Effector CD8-positive, alpha-beta T cell (primary cell): ENCODE measurements at places on chromosomes 1 and 21.

DNA sequence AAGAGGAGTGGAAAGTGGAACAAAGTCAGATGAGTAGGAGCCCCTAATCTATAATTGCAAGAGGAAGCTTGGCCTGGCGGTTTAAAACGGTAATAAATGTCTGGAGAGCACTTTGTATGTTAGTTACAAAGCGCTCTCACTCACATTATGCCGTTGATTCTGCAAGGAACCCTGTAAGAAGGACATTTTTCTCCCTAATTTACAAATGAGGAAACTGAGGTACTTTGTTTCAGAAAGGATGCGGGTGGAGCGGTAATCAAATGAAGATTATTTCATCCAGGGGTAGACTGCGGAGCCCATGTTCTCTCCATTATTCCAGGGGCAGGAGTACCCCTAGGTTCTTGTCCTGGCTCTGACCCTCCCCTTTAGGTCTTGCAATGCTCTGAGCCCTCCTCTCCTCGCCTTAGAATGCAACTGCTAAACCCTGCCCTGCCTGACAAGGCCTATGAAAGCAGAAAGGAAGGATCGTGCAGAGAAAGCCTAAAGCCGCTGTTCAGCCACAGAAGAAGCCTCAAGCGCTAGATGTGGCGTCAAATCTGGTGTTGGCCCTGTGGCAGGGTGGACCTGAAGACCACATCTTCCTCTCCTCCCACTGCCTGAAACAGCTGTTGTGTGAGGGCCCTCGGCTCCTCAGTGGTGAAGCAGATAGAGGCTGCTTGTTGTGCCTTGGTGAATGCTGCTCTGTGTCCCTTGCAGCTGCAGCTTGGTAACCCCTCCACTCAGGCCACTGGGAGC is 588 bp upstream of the PACC1 start:
- DNase-seq: no peak

GRCh38 chr1:116759636-116760035 is 5.4 kb downstream of the CD2 start:
- no peak for DNase-seq

- no peak for DNase-seq
These were observed 184.0 kb upstream of the C1orf87 start for GRCh38 chr1:60257531-60257930.

DNA sequence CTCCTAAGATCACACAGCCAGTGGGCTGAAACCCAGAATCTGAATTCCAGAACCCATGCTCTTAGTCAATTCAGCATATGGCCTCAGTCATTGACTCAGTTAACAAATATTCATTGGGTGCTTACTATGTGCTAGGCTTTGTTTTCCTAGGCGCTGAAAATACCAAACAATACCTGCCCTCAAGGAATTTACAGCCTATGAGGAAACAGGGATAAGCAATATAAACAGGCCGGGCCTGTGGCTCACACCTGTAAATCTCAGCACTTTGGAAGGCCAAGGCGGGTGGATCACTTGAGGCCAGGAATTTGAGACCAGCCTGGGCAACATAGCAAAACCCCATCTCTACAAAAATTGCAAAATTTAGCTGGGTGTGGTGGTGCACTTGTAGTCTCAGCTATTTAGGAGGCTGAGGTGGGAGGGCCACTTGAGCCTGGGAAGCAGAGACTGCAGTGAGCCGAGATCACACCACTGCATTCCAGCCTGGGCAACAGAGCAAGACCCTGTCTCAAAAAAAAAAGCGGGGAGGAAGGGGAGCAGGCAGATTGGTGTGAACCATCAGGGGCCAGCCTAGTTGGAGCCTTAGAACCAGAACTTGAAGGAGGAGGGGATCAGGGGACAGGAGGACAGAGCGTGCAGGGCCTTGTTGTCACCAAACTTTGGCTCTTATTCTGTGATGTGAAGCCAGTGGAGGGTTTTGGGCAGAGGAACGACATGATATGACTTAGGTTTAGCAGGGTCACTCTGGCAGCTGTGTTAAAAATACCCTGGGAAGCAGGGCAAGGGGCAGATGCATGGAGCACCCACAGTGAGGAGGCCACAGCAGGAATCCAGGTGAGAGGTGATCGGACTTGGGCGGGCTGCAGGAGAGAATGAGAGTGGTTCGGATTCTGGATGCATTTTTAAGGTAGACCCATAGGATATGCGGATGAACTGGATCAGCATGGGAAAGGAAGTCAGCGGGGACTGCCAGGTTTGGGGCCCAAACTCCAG is 5.8 kb downstream of the TINAGL1 start:
- DNase-seq: no peak

DNA sequence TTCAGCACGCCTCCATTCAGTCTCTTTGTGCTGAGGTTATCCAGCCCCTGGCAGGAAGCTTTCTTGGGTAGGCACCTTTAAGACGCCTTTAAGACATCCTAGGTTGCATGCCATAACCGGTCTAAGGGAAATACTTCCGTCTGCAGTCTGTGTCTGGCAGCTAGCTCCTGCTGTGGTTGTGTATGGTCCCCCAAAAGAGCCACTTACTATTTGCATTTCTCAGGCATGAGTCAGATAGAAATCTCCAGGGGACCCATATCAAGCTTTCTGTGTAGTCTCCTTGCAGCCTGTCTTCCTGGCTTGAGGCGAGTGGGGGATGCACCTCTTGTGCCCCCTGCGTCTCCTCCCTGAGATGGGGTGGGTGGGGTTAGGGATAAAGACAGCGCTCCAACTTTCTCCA is 10.0 kb upstream of the RYR2 start:
- no peak for DNase-seq

DNA sequence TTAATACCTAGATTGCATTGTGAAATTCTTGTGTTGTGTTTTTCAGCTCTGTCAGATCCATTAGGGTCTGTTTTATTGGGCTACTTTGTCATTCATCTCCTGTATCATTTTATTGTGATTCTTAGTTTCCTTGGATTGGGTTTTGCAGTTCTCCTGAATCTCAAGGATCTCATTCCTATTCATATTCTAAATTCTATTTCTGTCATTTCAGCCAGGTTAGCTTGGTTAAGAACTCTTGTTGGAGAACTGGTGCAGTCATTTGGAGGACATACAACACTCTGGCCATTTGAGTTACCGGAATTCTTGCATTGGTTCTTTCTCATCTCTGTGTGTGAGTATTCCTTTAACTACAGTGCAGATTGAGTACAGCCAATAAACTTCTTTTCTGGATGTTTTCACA is 159.6 kb downstream of the FAM78B start:
- no peak for DNase-seq

GRCh38 chr1:69077198-69077597 is 490.5 kb upstream of the LRRC7 start:
- DNase-seq: no peak

- DNase-seq: peak; percentile 63
These were observed 22.7 kb upstream of the ARF1 start for GRCh38 chr1:228059634-228060457.

DNA sequence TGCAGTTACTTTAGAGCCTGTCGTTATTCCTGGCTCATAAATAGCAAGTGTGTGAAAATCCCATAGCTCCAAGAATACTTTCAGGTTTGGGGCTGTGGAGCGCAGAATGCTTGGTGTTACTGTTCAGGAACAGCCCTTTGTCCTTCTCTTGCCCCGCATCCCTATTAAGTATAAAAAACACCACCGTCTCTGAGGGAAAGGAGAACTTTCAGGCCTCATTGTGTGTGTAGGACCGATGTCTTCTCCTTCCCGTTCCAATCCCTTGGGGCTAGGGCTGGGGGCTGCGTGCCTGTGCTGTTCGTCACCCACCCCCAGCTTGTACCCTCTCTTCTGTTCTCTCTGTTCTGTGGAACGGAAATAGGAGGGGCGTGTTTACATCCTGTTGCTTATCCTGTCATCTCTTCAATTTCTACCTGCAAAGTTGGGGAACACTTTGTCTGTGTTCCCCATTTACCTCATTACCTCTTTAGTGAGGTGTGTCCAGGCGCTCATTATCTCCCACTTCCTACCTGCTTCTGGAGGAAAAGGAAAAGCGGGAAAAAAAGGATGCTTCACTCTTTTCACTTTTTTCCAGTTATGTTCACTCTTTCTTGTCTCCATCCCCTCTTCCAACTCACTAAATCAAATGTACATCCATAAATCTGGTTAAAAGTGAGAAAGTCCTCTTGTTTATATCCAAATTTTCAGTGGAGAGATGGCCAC is 788 bp upstream of the TXNIP start:
- DNase-seq: peak; percentile 41

DNA sequence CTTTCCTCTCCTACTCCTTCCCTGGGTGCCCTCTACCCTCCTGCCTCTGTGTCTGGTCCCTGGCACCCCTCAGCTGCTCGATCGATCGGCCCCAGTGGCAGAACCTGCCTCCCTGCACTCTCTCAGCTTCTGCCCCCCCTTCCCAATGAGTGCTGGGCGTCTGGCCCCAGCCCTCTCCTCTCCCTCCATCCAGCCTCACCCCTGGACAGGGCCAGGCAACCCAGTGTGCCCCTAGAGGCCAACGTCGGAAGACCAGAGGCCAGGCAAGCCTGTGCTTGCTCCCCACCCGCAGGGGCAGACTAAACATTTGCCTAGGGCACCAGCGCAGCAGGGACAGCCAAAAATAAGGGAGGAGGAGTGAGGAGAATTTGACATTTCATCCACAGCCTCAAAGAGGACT is 43.5 kb downstream of the LGR6 start:
- DNase-seq: no peak

GRCh38 chr1:4700801-4701200 is 46.4 kb downstream of the AJAP1 start:
- no peak for DNase-seq

DNA sequence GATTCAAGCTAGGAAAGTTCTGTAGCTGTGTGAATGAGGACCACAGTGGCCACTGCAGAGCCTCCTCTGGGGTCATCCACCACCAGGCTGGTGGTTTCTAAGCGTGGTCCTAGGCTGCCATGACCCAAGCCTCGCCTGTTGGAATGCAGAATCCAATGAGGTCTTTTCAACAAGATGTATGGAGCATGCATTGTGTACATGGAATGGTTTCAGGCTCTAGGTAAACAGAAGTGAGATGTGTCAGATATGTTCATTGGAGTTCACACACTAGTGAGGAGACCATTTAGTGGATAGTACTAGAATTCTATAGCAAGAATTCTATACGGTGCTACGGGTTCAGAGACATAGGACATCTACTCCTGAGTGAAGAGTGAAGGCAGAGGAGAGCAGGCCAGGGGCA is 10.7 kb downstream of the RNU5D-1 start:
- DNase-seq: no peak

DNA sequence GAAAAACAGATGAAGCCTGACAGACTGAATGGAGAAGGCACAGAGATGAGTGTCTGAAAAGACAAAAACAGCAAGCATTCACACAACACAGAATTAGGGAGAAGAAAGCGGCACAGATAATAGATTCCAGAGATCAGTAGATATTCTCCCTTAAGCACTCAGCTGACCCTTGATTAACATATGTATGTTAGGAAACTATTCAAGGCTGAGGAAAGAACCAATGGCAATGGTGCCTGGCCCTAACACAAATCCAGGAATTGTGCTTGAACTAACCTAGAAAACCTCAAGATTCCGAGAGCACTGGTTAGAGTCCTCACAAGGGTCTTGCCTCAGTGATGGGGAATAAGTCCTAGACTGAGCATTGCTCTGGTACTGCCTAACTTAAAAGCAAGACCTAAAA is 30.9 kb downstream of the KCNT2 start:
- no peak for DNase-seq

DNA sequence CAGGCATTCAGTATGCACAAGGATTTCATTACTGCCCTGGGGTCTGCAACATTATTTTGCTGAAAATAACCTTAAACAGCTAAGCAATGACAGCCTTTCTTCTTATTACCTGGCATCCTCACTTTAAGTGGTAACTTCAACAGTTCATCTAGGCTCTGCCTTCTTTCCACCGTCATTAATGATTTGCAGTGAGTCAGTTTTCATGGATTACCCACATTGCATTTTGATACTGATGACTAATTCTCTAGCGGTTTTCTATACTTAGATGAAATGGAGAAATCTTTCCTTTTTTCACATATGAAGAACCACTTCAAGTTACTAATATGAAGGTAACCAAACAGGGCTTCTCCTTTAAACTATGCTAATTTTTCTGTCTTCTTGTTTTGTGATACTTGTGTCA is 226.9 kb upstream of the TMPRSS15 start:
- no peak for DNase-seq

DNA sequence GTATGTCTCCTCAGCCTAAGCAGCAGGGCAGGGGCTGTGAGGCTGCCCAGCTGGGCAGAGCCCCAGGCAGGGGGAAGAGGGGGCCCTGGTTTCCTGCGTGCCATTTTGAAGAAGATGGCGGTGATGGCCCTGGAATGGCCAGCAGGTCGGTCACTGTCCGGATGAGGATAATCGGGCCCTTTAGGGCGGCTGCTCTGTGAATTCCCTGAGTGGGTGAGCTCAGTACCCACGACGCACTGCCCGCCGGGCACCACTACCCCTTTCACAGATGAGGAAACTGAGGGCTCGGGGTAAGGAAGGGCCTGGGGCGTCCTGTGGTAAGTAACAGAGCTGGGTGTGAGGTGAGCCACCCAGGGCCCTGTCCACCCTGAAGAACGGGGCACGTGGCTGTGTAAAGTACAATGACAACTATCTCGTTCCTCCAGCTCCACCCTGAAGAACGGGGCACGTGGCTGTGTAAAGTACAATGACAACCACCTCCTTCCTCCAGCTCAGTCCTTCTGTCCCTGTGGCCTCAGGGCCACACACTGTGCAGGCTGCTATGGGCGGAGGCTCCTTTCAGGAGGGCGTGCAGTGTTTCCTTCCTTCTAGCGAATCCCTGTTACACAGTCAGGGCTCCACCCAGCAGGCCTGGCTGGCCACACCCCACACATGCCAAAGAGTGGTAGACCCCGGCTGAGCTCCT is 23.2 kb downstream of the ITGB2 start:
- DNase-seq: no peak

- peak; percentile 11 for DNase-seq
These were observed 65.2 kb upstream of the TARBP1 start for GRCh38 chr1:234544087-234544579.

DNA sequence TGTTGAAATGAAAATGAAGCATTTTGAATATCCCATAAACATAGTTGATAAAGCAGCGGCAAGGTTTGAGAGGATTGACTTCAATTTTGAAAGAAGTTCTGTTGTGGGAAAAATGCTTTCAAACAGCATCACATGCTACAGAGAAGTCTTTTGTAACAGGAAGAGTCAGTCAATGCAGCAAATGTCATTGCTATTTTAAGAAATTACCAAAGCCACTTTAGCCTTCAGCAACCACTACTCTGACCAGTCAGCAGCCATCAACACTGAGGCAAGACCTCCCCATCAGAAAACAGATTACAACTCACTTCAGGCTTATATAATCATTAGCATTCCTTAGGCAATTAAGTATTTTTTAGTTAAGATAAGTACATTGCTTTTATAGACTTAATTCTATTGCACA is 33.8 kb upstream of the FCRL3 start:
- no peak for DNase-seq

- DNase-seq: peak; percentile 14
These were observed at the start of gene S100A11 for GRCh38 chr1:152036267-152037216. S100A11 (minus strand) TSS chr1:152037004; CDS start chr1:152036915, 89 bp downstream.
